OCI-LY7 (cell line): ENCODE measurements at places on chromosomes 1 and 21. TPM values are rescaled to one million over a fixed set of nuclear protein-coding genes. Genes with fewer than 3 reads are reported as not detected.

The TCHH gene
- total RNA-seq, result not detected in 2 replicates

The GFI1 gene
- 0.30 and 1.1 TPM in 2 replicates for total RNA-seq

The REG4 gene
- total RNA-seq, result not detected in 2 replicates

The FOXJ3 gene
- total RNA-seq, result 43.1 and 49.7 TPM in 2 replicates

The C1orf87 gene
- total RNA-seq, result not detected in 2 replicates

The MYCL gene
- total RNA-seq, result 1.0 and 1.3 TPM in 2 replicates

GRCh38 chr1:41626146-41626545 lies 141.7 kb upstream of the EDN2 start:
- DNase-seq, result no peak

DNA sequence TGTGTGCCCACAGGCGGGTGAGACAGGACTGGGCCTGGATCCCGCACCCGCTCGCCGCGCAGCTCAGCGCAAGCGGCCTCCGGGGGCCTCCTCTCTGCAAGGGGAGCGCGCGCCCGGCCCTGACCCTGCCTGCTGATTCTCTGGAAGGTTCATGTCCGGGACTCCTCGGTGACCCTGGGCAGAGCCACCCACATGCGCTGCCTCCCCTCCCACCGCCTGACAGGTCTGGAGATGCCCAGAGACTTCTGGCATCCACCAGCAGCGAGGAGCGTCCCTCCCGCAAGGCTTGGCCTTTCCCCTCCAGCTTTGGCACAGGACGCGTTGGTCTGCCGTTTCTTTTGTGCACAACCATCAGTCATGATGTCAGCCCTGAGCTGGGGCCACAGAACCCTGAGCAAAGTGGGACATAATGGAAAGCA lies 42.0 kb upstream of the COL6A2 start:
- DNase-seq, result no peak

DNA sequence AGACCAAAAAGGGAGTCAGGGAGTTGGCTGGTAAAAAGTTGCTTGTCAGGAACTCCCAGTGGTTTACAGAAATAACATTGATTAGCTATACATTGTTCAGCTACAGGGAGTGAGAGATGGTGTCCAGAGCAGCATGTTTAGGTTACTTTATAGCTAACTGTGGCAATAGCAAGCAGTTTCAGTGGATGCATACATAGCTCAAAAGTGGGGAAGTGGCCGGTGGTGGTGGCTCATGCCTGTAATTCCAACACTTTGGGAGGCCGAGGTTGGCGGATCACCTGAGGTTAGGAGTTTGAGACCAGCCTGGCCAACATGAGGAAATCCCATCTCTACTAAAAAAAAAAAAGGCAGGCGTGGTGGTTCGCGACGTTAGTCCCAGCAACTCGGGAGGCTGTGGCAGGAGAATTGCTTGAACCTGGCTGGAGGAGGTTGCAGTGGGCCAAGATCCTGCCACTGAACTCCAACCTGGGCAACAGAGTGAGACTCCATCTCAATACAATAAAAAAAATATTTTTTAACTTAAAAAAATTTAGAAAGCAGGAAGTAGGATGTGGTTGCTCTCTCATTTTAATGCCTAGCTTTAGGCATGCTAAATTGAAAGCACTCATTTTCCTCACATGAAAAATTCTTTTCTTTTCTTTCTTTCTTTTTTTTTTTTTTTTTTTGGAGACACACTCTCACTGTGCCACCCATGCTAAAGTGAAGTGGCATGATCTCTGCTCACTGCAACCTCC lies 109.7 kb downstream of the PPIAL4G start:
- DNase-seq, result no peak

DNA sequence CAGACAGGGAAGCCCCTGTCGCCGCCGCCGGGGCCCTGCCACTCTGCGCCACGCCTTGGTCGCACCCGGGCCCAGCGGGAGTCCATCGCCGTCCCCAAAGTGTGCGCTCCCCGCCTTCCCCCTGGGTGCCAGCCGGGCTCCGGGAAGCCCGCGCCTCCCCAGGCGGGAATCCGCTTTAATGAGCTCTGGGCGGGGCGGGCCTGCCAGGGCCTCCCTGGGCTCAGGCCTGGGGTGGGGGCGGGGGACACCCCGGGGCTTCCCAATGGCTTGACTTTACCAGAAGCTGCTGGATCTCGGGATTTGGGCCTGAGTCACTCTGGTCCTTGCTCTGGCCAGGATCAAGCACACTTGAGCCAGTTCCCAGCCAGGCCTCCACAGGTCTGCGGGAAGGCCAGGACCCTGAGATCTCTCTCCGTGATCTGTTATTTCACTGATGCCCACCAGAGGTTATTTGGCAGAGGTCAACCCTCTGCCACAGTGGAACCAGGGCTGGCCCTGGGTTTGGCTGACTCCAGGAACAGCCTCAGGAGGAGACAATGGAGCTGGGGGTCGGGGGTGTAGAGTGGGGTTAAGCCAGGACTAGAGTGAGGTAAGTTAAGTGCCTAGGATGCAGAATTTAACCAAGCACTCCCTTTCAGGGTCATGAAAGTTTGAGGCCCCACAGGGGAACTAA lies 178.4 kb upstream of the EDN2 start:
- DNase-seq, result no peak

- DNase-seq, result no peak
Observed at GRCh38 chr1:202281316-202282024, 60.3 kb downstream of the UBE2T start.

DNA sequence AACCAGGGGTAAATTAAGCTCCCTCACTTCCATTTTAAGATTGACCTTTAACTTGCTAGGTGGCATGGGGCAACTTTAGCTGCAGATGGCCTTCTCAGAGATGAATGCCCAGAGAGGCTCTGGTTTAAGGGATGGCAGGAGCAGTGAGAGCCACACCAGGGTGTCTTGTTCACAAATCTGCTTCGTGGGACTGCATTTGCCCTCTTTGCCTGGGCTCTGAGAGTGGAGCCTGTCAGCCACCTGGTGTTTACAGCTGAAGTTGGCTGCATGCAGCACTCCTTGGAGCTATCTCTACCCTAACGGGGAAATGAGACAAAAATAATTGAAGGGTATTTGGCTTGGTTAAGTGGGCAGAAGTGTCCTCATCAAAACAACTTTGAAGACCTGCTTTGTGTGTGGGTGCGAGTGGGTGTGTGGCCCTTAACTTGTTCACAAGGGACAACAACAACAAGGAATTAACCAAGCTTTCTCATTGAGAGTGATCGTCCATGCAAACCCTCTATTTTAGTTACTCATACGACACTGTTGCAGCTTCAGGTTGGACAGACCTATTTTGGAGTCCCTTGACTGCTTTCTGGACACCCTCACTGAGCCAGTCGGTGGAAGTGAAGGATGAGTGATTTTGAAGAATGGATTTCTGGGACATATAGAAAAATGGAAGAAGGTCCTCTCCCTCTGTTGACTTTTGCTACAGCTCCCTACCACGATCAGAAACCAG lies 29.8 kb downstream of the PGM1 start:
- DNase-seq, result no peak
